ENCODE measurements at places on chromosomes 16 and 17.

GRCh38 chr16:85473909-85474620 lies 139.1 kb upstream of the GSE1 start:
- no peak for DNase-seq

- peak; percentile 28 for DNase-seq
Measured at GRCh38 chr17:4309897-4310296, 46.1 kb upstream of the ANKFY1 start.

DNA sequence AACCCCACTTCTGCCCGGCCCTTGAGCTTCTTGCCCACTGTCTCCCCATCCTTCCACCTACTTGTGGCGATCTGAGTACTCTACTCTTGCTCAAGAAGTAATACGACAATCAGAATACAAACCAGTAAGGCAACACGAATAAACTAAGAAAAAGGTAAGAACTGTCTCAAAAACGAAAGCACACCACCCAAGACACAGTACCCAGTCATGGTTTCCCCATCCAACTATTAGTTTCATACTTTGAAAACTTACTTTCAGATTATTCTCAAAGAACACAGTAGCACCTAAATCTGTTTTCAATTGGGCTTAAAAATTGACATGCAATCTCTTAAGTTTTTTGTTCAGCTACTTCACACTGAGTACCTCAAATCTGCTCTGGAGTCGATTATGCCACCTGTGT lies 13.9 kb downstream of the GINS2 start:
- no peak for DNase-seq

- no peak for DNase-seq
Measured at GRCh38 chr17:82262344-82262743, 11.2 kb downstream of the CSNK1D start.

- no peak for DNase-seq
Measured at GRCh38 chr17:15232517-15232915, 32.6 kb downstream of the PMP22 start.

DNA sequence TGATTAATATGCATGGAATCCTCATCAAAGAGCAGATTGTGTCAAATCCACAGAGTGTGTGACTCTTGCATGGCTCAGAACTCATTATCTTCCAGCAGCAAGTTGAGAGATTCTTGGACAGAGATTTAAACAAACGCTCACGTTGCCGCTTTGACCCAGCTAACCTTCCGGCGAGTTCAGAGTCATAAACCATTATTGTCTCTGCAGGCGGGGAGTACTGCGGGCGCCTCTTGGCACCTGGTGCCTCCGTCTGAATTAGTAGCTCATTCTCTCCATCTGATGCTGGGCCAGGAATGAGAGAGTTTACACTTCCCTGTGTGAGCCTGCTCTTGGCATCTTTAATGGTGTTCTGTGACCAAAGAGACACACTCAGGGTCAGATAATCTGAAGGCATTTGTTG lies 138.6 kb upstream of the WSCD1 start:
- no peak for DNase-seq

DNA sequence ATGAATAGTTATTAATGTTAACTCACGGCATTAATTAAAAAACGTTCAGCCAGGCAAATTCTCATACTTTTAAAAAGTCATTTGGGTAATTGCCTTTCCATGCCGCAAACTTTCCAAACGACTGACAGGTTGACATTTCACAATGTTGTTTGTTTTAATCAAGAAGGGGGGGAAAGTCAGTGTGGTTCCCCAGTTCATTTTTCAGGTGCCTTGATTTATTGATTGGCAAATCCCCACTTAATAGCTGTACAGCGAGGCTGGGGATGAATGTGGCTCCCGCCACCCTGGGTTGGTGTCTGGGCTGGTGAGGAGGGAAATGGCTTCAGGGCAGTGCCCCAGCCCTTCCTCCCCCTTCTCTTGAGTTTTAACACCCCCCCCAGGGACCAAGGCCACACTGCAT lies 318.0 kb downstream of the SOX9 start:
- no peak for DNase-seq

- peak; percentile 15 for DNase-seq
Measured at GRCh38 chr16:72932050-72932449, 115.9 kb downstream of the ZFHX3 start.

GRCh38 chr17:6505425-6506142 lies 50.8 kb downstream of the PITPNM3 start:
- DNase-seq = peak; percentile 24

GRCh38 chr17:68944435-68945035 lies 10.7 kb downstream of the ABCA8 start:
- DNase-seq = no peak

GRCh38 chr16:50705436-50706110 lies 12.2 kb downstream of the NOD2 start:
- DNase-seq = no peak

- DNase-seq = peak; percentile 60
Measured at GRCh38 chr16:68893710-68894705, 50.7 kb downstream of the TANGO6 start.

GRCh38 chr17:11583306-11583992 lies 14.8 kb upstream of the DNAH9 start:
- no peak for DNase-seq

DNA sequence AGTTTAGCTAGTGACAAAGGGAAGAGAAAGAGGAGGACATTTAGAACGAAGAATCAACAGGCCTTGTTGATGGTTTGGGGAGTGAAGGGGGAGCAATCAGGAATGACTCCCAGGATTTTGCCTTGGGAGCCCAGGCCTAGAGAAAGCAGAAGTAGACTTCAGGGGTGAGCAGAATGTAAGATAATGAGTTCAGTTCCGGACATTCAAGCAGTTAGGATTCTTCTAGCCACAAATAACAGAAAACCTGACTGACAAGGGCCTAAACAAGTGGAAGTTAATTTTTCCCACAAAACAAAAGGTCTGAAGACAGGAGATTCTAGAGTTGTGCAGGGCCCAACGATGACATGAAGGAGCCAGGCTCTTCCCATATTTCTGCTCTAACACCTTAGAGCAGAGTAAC lies 45.9 kb downstream of the SKAP1 start:
- no peak for DNase-seq

- DNase-seq = peak; percentile 69
Measured at GRCh38 chr16:87499189-87499486, 6.3 kb upstream of the ZCCHC14 start.

DNA sequence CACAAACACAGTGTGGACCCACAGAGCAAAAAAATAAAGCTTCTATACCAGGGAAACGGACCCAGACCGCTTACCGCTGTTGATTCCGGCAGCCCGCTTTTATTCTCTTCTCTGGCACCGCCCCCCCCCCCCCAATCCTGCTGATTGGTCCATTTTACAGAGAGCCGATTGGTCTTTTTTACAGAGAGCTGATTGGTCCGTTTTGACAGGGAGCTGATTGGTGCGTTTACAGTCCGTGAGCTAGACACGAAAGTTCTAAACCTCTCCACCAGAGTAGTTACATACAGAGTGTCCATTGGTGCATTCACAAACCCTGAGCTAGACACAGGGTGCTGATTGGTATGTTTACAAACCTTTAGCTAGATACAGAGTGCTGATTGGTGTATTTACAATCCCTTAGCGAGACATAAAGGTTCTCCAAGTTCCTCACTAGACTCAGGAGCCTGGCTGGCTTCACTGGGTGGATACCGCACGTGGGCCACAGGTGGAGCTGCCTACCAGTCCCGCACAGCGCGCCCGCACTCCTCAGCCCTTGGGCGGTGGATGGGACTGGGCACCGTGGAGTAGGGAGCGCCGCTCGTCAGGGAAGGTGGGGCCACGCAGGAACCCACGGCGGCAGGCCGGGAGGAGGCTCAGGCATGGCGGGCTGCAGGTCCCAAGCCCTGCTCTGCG lies 92.4 kb downstream of the HAPSTR1 start:
- no peak for DNase-seq

DNA sequence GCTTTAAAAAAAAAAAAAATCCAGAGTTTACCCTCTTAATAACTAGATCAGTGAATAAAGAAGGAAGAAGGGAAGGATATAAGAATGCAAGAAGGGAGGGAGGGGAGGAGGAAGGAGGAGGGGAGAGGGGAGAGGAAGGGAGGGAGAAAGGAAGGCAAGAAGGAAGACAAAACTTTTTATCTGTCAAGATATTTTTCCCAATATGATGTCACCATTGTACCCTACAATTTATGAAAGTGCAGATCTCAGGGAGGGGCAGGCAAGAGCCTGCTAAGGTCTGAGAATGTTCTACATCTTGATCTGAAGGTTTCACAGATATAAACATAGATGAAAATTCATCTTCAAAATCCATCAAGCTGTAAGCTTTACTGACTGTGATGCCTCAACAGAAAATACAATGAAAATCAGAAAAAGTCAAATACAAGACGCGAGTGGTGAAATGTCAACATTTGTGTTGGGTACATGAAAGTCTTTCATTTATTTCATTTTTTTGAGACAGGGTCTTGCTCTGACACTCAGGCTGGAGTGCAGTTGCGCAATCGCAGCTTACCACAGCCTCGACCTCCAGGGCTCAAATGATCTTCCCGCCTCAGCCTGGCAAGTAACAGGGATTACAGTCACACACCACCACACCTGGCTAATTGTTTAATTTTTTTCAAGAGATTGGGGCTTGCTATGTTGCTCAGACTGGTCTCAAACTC lies 57.1 kb upstream of the EMP2 start:
- DNase-seq = no peak

GRCh38 chr16:68717684-68718083 lies 19.4 kb upstream of the CDH1 start:
- no peak for DNase-seq

GRCh38 chr16:30903596-30903995 lies 7.2 kb downstream of the CTF1 start:
- peak; percentile 23 for DNase-seq

DNA sequence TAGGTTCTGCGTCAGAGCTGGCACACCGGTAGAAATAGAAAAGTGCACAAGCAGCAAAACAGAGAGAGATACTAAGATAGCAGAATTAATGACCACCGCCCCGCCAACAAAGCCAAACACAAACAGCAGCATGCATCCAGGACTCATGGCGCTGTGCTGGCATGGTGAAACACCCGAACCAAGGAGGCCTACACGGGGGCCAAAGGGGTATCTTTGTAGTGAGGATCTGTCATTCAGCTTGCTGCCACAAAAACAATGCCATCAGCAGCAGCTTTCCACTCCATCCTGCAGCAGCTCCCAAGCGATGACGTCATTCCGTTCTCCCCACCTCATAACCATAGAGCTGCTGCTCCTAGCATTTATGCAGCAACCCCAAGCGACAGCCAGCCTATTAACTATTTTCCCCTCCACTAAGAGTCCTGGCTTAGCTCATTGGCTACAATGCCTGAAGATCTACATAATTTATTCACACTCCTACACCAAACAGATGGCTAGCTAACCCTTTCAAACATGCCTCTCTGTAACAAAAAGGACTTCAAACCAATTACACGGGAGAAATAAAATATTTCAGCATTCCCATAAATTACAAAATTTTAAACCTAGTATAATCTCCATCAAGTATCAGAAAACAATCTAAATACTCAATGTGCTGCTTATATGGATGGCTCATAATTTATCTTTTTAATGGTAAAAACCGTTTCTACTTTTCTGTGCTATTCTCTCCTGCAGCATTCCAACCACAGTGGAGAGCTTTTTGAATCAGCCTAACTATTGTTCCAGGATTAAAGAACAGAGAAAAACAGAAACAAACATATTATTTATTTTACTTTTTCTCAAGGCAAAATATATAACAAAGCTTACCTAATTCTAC lies 73.9 kb downstream of the SPAG9 start:
- DNase-seq = peak; percentile 97

DNA sequence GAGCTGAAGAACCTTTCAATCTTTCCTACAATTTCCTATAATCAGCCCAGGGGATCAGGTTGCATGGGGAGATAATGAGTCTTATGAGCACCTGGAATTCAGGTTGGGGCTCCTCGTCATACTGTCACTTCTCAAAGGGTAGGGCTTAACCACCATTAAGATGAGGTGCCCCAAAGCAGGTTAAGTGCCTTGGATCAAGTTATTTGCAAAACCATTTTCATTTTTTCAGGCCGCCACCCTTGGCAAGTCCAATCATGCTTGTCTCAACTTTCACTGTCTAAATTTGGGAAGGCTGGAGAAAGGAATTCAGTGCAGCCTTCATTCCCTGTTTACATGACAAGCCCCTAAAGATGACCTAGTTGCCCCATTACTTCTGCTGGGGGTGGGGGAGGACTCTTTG lies 44.9 kb upstream of the TANGO6 start:
- no peak for DNase-seq

DNA sequence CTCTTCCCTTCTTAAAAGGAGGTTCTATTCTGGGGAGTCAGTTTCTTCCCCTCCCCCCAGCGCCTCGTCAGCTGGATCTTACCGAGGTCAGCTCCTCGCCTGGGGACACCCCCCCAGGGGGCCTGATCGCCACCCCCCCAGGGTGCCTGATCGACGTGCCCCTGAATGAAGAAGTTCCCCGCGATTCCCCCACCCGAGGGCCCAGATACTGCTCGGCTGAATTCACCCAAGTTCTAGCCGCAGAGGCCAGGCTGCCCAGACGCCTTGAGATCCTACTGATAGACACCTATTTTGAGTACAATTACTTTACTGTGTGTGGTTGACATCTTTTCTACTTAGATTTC lies 1.4 kb downstream of the RAB11FIP3 start:
- DNase-seq = no peak

- DNase-seq = peak; percentile 43
Measured at GRCh38 chr17:61201211-61201610, 198.4 kb upstream of the TBX2 start.

- DNase-seq = no peak
Measured at GRCh38 chr16:53841884-53842283, 137.9 kb downstream of the FTO start.

GRCh38 chr17:34760931-34761495 lies 181.6 kb downstream of the TMEM132E start:
- no peak for DNase-seq

- DNase-seq = no peak
Measured at GRCh38 chr16:58265480-58266052, 29.3 kb downstream of the PRSS54 start.

DNA sequence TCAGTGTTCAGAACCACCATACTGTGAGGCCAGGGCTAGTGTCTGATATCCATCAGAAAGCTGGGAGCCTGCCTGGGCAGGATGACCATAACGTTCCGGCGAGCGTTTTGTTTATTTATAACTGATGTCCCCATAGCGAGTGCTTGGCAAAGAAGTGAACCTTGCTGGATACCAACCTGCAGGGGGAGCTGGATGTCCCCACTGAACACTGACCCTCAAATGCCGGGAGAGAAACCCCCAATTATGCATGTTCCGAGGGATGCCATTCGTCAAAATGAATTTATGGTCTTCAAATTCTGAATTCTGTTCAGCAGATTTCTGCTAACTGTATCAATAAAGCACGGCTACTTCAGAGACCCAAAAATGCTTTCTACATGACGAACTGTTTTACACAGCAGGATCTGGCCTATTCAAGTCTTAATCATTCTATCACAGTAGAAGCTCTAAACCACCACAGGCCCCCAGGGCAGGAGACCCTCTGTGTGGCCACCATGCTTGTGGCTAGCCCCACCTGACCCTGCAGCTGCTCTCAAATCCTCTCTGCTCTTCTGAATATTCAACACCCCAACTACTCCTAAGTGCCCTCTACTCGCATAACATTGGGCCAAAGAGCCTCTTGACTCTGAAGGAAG lies 15.2 kb downstream of the MED24 start:
- peak; percentile 93 for DNase-seq

Data from choroid plexus epithelial cell (primary cell).